ENCODE measurements at places on chromosomes 1 and 21.

- DNase-seq, result no peak
Measured at GRCh38 chr1:70485624-70486023, 74.6 kb downstream of the CTH start.

DNA sequence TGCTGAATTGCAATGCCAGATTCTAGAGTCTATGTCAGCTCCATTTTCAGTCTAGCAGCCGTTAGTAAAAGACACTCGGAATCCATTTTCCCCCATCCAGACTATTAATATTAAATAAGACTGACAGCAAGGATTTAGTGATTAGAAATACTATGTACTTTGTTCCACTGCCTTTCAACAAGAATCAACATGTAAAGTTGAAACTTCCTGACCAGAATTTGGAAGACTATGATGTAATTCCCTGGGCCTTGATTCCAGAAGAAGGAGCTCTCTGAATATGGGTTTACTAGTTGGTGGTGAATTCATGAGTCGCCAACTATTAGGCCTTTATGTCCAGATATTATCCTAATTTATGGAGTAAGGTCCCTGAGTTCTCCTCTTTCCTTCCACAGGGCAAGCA lies 24.8 kb downstream of the KDM1A start:
- no peak for DNase-seq

- no peak for DNase-seq
Measured at GRCh38 chr1:114209971-114210370, 56.3 kb upstream of the SYT6 start.

GRCh38 chr1:87218618-87219017 lies 110.1 kb upstream of the LMO4 start:
- no peak for DNase-seq

GRCh38 chr1:231918239-231919015 lies 291.8 kb downstream of the DISC1 start:
- DNase-seq, result no peak

- no peak for DNase-seq
Measured at GRCh38 chr1:41842326-41842725, 76.4 kb downstream of the HIVEP3 start.

- no peak for DNase-seq
Measured at GRCh38 chr21:27219068-27219467, 252.2 kb upstream of the ADAMTS5 start.

- DNase-seq, result peak; percentile 35
Measured at GRCh38 chr1:200526709-200527612, 93.6 kb downstream of the KIF14 start.

DNA sequence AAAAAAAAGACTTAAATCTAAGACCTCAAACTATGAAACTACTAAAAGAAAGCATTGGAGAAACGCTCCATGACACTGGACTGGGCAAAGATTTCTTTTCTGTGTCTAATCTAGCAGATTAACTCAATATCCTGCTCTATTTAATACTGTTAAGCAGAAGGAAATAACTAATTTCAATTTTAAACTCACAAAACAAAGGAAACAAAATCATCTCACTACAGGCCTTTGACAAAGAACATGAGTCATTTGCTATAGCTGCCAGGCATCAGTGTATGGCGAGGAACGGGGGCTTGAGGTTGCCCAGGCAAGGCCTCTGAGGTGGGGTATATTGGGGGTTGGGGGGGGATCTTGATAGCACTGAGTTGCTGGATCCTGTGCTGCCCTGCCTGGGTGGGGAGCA lies 20.9 kb downstream of the SZT2 start:
- no peak for DNase-seq

DNA sequence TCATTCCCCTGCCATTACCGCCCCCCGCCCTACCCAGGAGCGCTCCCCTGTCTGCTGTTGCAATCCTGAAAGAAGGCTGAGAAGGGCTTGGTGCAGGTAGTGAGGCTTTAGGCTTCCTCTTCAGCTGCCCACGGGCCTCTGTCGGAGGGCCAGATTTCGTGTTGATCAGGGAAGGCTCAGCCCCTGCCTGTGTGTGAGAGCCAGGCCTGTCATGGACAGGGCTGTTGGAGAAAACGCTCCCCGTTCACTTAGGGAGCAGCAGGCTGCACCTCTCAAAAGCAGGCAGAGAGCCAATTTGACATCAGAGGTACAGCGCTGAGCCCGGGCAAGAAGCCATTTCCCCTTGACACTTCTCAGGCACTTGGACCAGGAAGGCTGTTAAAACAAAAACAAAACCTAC lies 19.0 kb downstream of the TEX35 start:
- DNase-seq, result no peak

GRCh38 chr21:30726726-30727125 lies 8.1 kb upstream of the KRTAP21-3 start:
- DNase-seq, result no peak

DNA sequence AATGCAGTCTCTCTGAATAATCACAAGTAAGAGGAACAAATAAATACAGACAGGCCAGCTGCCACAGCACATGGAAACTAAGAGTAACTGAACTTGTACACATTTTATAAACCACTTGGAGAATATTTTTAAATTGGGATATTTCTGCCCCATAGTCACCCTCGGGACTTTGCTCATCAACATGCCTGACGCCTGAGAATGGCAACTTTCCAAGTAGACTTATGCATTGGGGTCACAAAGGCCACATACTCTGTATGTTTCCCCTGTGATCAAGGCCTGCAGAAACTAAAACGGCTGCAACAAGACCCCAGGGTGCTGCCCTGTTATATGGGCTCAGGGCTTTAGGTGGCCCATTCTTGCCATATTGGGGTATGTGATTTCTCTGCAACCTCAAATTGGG lies 38.3 kb upstream of the GJA5 start:
- DNase-seq, result no peak

DNA sequence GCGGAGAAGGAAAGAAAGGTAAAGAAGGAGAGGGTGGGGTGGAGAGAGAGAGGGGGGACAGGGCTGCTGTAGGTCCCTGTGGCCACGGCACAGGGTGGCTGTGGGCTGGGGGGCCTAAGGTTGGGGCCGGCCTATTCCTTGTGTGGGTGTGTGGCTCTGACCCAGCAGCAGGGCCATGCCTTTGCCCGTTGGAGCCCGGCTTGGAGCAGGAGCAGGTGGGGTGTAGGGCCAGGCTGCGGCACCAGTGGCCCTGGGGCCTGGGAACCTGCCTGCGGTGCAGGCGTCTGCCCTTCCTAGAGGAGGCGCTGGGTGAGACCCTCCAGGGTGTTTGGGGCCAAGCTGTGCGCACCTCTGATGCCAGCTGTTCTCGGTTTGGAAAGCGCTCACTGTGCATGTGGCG lies 19.7 kb upstream of the SUMO3 start:
- DNase-seq, result no peak

DNA sequence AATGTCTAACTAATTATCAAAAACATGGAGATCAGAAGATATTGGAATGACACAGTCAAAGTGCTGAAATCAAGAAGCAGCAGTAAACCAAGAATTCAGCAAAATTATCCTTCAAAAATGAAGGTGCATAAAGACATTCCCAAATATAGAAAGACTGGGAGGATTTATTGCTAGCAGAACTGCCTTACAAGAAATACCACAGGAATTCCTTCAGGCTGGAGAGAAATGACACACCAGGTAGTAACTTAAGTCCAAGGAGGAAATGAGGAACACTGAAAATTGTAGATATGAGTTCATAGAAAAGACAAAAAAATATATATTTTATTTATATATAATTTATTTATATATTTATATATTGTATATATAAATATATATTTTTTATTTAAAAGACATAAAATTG lies 217.2 kb downstream of the RPS6KC1 start:
- DNase-seq, result no peak

DNA sequence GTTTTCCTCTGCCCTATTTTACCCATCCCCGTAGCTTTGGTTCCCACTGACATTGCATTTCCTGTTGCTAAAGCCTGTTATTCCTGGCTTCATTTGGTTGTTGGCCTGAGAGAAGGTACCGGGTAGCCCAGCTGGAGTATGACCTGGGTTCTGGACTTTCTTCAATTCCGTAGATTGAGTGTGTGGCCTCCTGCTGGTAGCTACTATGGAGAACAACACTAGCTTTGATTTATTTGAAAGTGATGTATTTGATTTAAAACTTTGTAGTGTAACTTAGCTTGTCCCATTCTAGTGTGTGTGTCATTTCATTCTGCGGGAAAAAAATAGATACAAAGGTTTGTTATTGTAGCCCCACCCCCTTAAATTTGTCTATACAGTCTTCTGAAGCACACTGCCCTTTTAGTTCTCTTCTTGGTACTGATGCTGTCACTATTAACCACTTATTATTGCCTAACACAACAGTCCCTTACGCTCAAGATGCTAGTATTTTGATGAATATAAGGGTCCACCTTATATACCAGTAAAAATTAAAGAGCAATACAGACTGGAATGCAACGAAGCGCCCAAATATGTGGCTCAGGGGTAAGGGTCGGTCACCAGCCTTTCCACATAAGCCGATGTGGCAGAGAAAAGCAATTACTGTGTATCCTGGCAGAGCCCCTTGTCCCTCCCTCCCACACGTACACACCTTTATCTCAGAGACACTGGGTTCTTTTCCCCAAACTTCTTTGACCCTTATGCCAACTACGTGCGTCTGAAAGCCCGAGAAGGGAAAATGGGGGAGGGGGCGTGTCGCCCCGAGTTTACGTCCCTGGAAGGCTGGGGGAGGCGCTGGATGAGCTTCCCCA lies 643 bp upstream of the MOV10 start:
- DNase-seq, result no peak

DNA sequence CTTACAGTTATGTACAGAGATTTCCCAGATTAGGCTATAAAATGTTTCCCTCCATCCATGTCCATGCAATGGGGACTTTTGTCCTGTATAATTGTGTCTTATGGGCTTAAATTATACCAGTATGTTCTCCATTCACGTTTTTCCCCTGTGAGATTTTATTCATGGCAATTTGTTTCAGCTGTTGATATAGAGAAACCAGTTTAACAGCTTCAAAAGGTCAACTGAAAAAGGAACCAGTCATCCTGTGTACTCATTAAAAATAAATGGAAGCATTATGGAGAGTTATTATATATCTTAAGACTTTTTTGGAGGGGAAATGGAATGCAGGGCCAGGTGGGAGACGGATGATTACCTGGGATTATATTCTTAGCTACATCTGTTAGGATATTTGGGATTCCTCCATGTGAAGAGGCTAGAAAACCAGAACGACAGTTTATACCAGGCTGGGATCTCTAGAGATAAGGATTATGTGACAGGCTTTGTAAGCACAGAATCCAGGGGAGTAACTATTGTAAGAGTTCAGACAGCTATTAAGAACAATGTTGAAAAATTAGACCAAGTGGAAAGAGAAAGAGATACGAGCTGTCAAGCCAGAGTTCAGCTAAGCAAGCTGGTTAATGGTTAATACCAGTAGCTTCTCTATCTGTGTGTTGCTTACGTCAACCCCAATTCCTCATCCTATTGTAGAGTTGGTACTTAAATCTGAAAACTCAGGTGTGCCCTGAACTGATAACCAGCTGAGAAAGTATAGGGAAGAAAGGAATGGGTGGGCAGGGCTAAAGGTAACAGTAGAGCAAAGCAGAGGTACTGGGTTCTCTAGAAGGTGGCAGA lies 12.4 kb upstream of the ZNF697 start:
- DNase-seq, result no peak

GRCh38 chr1:68332041-68332440 lies 99.7 kb upstream of the WLS start:
- no peak for DNase-seq

- no peak for DNase-seq
Measured at GRCh38 chr21:43939443-43940328, 72.4 kb upstream of the TRAPPC10 start.

GRCh38 chr1:18805150-18805879 lies 54.1 kb downstream of the TAS1R2 start:
- DNase-seq, result no peak

GRCh38 chr1:179816196-179816960 lies 61.2 kb downstream of the TOR1AIP2 start:
- no peak for DNase-seq

GRCh38 chr21:45228171-45228641 lies 59.5 kb downstream of the POFUT2 start:
- DNase-seq, result no peak

GRCh38 chr1:157105988-157106812 lies 6.6 kb upstream of the ETV3L start:
- DNase-seq, result peak; percentile 60

DNA sequence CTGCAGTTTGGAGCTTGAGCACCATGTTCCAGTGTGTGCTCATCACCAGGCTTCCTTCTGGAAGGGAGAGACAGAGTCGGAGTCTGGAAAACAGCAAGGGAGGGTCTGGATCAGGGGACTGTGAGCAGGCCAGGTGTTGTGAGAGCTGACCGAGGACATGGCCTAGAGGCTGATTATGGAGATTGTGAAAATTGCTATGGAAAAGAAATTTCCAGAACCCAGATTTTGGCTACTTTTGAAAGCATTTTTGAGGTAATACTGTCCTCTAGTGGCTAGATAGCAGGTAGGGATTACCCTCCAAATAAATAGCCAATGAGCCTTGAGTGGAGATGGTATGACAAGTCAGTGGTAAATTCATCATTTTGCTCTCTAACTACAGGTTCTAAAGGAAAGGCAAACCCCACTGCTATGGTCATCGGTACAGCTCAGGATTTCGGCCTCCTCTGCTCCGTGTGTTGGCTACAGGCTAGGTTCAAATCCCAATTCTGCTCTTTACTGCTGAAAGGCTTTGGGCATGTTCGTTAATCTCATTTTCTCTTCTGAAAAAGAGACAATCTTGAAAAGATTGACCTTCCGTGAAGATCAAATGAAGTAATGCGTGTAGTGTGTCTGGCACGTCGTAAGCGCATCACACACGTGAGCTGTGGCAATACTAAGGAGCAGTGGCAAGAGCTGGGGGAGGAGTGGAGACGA lies 1.0 kb upstream of the HAO2 start:
- DNase-seq, result no peak

DNA sequence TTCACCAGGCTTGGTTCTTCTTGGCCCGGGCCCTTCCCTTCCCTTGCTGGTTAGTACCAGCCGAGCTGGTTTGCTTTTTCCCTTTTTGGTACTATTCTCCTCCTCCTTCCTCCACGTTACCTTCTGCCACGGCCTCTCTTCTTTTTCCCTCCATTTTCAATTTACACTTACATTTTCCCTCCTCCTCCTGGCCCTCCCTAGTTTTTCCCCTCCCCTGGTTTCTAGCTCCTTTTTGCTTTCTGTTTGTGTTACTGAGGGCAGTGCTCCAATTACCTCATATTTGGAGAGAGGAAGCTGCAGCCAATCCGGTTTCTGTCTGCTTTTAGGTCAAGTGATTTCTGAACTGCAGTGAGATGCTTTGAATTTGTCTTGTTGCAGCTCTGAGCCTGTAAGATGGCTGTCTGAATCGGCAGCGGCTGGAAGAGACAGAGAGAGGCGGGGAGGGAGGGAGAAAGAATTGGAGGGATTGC lies 63.7 kb downstream of the MACF1 start:
- DNase-seq, result no peak

GRCh38 chr1:229674042-229674441 lies 48.0 kb downstream of the URB2 start:
- no peak for DNase-seq

All from GM06990 (cell line).